SK-N-SH (cell line): ENCODE measurements at places on chromosomes 1 and 21. TPM values are rescaled to one million over a fixed set of nuclear protein-coding genes. Genes with fewer than 3 reads are reported as not detected.

Gene MARK1
- 3.0 and 3.1 TPM in 2 replicates for polyA plus RNA-seq

DNA sequence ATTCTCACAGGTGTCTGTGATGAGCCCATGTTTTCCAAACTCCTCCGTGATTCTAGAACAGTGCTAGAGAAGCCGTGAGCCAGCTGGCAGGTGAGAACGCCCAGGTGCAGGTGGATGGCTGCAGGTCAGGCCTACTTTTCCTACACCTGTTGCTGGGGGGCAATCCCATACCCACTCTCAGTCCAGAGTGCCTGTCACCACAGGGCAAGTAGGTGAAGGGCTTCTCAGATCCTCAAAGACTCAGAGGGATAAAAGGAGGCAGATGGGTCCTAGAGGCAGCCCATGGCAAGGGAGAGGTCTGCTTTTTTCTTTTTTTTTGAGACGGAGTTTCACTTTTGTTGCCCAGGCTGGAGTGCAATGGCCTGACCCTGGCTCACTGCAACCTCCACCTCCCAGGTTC lies 50.7 kb upstream of the H6PD start:
- DNase-seq = no peak

DNA sequence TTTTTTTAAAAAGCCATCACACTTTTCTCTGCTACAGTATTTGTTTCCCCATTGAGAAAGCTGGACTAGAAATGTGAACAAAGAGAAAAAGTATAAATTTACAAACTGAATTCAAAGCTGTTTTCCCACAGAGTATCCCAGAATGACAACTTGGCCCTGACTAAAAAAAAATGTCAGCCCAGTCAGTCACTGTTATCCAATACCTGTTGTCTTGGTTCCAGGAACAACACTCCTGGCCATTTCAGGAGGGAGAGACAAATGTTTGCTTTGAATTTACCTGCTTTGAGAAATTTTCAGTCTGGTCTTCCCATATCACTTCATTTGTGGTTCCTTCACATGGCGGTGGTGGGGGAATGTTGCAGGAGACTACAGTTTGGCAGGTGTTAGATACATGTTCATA lies 46.2 kb downstream of the COLGALT2 start:
- DNase-seq = no peak

- no peak for DNase-seq
These were observed 61.2 kb downstream of the SYT6 start for GRCh38 chr1:114092186-114093062.

Gene GJC2
- 0.92 and 0.97 TPM in 2 replicates for polyA plus RNA-seq

Gene RGS4
- polyA plus RNA-seq = 124 and 193 TPM in 2 replicates

DNA sequence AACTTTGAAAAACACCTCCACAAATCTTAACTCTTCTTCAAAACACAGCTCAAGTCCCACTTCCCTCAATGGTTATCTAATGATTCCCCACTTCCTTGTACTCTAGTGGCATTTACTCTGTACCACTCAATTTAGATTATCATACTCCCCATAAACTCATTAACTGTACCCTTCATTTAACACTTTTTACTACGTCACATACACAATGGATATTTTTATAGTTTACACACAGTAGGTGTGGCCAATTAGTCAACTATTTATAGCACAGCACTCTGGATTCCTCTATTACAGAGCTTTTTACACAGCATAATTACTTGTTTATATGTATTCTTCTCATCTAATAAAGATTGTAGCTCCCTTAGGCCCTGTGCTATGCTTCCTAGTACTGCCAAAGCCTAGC lies 62.1 kb downstream of the FOXJ3 start:
- DNase-seq = no peak

GRCh38 chr21:42039470-42039901 lies 29.3 kb upstream of the ZBTB21 start:
- DNase-seq = no peak

Gene F5
- polyA plus RNA-seq = under 0.01 TPM in 1 of 2 replicates, not detected in the other
